ENCODE measurements at places on chromosomes 5 and 9.
A peak's percentile ranks its signal among the peaks of the same experiment; 100 is the strongest.

DNA sequence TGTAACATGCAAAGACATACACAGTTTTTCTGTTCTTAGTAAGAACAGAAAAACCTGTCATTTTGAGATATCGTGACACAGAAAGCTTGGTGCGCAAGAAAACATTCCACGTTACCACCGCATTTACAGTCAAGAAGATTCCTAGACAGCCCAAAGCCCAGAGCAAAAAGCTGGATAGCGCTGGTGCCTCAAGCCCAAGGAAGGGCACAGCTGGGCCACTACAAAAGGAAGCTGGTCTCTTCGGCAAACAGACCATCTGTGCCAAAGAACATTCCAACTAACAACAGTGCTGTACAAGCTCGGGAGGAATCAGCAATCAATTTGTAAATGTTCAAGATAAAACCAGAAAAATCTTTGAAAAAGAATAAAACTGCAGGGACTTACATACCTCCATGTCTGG, 31.0 kb downstream of the PSMB7 start:
- DNase-seq: no peak

DNA sequence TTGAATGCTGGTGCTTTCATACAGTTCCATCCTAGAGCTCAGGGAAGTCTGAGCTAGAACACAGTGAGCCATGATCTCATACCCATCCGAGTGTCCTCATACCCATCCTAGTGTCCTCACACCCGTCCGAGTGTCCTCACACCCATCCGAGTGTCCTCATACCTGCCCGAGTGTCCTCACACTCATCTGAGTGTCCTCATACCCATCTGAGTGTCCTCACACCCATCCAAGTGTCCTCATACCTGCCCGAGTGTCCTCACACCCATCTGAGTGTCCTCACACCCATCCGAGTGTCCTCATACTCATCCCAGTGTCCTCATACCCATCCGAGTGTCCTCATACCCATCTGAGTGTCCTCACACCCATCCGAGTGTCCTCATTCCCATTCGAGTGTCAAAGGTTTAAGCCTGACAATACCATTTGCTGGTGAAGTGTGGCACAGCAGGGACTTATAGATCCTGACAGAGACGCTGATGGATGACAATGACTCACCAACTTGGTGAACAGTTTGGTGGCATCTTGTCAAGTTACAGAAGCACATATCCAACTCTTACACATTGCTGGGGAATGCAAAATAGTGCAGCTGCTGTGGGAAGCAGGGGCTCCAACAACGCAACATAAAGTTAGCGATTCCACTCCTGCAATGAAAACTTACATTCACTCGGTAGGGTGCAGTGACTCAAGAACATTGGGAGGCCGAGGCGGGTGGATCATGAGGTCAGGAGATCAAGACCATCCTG, 77.0 kb upstream of the COL5A1 start:
- DNase-seq: no peak

- DNase-seq: no peak
Observed at GRCh38 chr9:115649991-115650472, 503.6 kb upstream of the PAPPA start.

DNA sequence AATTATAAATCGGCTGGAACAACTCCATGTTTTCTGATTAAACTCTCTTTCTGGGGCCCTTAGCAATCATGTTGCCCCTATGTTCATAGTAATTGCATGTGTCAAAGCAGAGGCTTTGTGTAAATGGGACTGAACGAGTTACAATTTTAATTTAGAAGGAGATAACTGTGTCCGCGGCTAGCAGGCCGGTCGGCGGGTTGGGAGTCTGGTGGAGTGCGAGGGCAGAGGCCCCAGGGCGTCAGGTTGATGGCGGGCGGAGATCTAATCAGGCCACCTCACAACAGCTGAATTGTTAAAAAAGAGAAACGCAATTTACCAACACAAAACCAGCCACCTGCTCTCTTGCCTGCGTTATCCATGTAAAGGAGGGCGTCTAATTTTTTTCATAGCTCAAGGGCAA, 134.9 kb upstream of the LPCAT1 start:
- DNase-seq: no peak

- no peak for DNase-seq
Observed at GRCh38 chr9:133261103-133261752, 13.8 kb downstream of the ABO start.

DNA sequence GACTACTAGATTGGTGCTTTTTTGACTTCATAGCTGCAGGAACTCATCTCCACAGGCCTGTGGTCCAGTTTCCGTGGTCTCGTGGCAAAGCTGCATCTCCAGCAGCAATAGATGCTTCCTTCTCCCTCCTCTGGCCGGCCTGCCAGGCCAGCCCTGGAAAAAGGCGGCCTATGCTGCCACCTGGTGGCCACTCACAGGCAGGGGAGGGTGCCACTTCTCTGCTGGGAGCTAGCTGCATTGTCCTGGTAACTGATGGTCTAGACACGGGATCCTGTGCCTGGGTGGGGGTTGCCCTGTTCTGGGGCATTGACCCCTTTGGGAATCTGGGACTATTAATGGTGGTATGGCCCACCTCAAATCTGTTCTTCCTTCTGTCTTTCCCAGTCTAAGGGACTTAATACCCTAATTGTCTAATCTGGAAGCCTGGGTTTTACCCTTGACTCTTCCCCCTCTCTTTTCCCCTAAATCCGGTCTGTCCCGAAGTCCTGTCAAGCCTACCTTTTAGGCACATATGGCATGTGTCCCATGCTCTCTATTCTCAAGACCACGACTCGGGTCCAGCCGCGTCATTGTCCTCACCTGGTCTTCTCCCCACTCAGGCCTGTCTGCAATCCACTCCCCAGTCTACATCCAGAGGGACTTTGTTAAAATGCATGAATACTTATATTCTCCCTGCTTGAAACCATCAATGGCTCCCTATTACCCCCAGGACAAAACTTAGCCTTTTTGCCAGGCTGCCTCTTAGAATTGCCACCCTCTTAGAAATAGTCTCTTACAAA, 20.1 kb upstream of the PTGS1 start:
- peak; percentile 60 for DNase-seq

- no peak for DNase-seq
Observed at GRCh38 chr9:108894225-108894997, 32.3 kb downstream of the ACTL7A start.

DNA sequence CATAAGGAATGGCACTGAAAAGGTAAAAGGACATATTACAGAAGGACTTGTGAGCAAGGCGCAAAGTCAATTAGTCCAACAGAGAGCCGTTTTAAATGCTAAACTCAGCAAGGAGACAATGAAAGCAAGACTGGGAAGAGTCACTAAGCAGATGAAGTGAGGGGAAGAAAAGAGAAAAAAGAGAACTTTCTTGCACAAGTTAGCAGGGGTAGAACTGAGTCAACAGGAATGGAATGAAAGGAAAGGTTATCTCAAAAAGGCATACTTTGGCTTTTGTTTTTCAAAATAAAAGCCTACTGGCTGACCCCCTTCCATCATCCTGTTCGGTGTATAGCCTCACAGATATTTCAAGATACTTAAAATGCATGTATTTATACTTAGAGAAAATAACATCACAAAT, 75.0 kb downstream of the NR6A1 start:
- DNase-seq: no peak

GRCh38 chr5:159107308-159107707, 7.6 kb upstream of the EBF1 start:
- no peak for DNase-seq

- no peak for DNase-seq
Observed at GRCh38 chr5:77400645-77401044, 91.5 kb downstream of the WDR41 start.

- DNase-seq: no peak
Observed at GRCh38 chr9:110142868-110143481, 65.0 kb downstream of the C9orf152 start.

DNA sequence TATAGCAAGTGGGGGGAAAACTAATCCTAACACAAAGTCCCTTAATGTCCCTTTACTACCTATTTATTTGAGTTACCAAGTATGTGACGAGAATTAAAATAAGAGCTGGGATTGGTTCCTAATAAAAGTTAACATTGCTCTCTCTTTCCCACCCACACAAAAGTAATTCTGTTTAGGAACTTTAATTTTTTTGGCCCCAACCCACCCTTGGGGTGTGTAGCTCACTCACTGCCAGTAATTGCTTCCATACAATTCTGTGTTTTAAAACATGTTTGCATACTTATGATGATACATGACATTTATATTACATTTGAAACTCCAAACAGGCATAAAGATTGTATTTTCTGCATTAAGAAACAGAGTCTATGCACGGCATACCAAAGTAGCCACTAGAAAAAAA, 106.5 kb downstream of the BNC2 start:
- no peak for DNase-seq

DNA sequence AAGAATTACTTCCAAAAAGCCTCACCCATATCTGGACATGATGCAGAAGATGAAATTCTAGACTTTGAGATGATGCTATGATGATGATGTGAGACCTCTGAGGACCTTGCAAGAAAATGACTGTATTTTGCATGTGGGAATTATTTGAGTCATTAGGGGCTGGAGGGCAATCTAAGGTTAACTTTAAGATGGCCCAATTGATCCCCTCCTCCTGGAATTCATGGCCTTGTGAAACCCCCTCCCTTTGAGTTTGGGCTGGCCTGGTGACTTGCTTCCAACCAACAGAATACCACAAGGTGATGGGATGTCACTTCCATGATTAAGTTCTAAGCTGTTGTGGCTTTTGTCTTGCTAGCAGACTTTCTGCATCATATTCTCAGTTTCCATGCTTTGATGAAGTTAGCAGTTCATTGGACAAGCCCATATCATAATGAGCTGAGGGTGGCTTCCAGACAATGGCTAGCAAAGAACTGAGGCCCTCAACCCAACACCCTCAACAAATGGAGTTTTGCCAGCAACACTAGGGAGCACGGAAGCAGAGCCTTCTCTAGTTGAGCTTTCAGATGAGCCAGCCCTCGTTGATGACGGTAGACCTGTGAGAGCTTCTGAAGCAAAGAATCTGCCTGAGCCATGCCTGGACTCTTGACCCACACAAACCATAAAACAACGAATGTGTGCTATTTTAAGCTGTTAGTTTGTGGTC, 7.4 kb upstream of the AMACR start:
- no peak for DNase-seq

- no peak for DNase-seq
Observed at GRCh38 chr5:100826133-100826532, 76.9 kb downstream of the ST8SIA4 start.

DNA sequence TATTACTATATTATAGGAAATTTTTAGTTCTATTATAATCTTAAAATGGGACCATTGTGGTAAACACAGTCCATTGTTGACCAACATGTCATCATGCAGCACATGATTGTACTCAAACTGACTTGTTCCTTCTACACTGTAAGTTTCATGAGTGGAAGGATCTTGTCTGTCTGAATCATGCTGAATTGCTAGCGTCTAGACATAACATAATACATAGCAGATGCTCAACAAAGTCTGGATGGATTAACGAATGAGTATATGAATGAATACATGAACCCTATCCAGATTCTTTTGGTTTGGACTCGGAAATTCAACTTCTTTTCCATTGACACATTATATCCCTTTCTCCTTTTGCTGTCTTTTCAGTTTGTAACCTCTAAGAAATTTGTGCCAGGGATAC, 429.2 kb upstream of the SGCD start:
- no peak for DNase-seq

DNA sequence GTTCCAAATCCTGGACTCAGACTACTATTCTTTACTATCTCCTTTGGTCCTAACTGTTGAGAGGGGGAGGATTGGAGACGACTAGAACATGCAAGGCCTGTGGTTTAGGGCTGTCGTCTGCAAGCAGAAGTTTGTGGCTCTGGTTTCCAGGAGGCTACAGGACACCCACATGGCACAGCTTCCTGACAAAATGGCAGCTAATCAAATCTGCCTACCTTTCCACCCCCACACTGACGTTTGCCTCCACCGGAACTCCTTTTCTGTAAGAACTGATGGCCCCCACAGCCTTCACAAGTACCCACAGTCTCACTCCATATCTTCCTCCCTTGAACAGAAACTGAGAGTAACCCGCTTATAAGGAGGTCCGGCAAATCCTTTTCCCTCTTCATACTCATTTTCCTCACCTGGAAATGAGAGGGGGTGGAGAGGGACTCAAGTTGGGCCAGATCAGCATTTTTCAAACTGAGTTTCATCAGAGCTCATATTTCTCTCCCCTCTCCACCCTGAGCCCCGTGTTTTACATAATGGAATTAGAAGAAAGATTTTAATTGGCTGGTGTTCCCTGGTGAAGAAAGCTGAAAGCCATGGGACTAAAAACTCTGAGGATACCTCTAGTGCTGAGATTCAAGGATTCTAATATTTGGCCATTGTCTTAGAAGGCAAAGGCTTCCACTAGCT, 5.2 kb downstream of the SLC31A2 start:
- no peak for DNase-seq

- no peak for DNase-seq
Observed at GRCh38 chr5:132802044-132802684, 10.9 kb upstream of the SOWAHA start.

DNA sequence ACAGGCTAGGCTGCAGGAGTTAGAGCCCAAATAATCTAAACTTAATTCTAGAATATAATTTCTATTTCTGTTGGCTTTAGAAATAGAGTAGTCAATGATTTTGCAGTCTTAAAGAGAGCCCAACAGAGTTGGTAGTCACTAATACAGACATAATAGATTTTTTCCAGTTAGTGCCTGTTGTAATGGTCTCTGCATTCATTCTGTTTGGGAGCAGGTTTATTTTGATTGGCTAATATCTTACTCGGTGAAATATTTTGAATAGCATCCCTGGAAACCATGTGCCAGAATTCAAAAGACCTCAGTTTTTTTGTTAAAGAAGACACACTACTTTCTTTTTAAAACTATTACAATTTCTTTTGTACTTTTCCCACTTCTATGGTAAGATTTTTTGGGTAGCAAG, 107.2 kb downstream of the RASGRF2 start:
- no peak for DNase-seq

DNA sequence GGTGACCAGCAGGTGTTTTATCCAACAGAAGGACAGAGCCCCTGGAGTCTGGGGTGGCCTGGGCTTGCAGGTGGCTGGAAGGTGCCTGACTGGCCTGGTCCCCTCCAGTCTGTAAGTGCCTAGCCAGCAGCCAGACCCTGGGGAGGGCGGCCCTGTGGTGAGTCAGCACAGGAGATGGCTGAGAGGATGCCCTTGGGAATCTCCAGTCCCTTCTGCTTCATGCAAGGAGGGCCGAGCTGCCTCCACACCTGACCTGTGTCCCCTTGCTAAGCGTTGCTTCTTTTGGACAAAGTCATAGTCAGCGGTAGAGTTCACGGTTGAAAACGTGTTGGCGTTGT, 20.2 kb downstream of the OBP2B start:
- no peak for DNase-seq

- no peak for DNase-seq
Observed at GRCh38 chr5:174831031-174831660, 106.8 kb downstream of the MSX2 start.

DNA sequence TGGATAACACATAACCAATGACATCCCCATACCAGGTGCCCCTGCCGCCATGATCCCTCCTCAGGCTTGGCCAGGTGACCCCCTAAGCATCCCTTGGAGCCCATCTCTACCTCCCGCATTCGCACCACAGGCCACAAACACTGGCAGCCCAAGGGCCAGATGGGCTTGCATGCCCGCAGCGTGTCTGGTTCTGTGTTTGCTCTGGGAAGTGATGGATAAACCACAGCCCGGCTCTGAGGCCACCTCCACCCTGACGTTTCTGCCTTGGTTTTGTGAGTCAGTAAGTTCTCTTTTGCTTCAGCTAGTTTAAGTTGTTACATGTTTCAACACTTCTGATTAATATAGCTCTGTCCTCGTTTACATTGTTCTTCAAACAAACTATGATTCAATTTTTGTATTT, 172.4 kb upstream of the PHYKPL start:
- no peak for DNase-seq

GRCh38 chr5:87076931-87077330, 190.8 kb upstream of the RASA1 start:
- DNase-seq: no peak

GRCh38 chr5:72480841-72481240, 26.4 kb downstream of the ZNF366 start:
- no peak for DNase-seq
